ENCODE measurements at places on chromosomes 1 and 21. TPM values are rescaled to one million over a fixed set of nuclear protein-coding genes. Genes with fewer than 3 reads are reported as not detected.

The FAAP20 gene
- 96.4 TPM for polyA plus RNA-seq

The OPTC gene
- polyA plus RNA-seq: 0.05 TPM

The GJA5 gene
- 14.9 TPM for polyA plus RNA-seq

GRCh38 chr1:95734560-95734959 is 500.6 kb downstream of the RWDD3 start:
- no peak for DNase-seq

DNA sequence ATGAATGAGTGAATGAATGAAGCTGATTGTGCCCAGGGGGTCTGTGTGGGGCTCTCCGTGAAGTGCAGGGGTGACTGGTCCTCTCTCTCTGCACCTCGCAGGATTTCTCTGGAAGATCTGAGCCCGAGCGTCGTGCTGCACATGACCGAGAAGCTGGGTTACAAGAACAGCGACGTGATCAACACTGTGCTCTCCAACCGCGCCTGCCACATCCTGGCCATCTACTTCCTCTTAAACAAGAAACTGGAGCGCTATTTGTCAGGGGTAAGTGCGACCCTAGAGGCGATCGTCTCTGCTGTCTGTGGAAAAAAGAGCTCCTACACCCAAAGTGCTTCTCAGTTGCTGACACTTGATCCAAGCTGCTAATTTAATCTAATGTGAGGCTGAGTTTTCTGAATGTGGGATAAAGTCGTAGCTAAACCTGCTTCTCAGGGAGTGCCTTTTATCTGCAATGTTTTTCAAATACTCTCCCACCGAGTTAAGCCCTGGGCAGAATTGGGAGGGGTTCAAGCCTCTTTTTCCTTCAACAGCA is 101.7 kb downstream of the HUNK start:
- no peak for DNase-seq

GRCh38 chr21:41761211-41761933 is 5.5 kb downstream of the RIPK4 start:
- no peak for DNase-seq

GRCh38 chr1:226054519-226055327 is 7.8 kb upstream of the H3-3A start:
- no peak for DNase-seq

GRCh38 chr1:209756615-209757445 is 977 bp downstream of the TRAF3IP3 start:
- no peak for DNase-seq

DNA sequence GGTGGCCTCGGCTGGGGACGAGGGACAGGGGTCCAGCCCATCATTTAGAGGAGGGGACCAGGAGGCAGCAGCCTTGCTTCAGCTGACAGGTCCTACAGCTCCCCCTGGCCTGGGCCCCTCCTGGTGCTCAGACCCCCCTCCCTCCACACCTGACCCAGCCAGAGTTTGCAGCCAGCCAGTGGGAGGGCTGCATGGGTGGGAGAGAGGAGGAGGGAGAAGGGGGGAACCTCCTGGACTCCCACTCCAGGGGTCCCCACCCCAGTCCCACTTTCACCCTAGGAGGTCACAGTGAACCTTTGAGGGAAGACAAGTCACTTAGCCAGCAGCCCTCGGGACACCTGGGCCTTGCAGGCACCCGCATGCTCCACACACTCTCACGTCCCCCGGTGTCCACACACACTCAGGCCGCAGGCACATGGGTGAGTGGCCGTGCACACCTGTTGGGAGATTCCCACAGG is 108.9 kb upstream of the ZBTB40 start:
- DNase-seq: no peak

DNA sequence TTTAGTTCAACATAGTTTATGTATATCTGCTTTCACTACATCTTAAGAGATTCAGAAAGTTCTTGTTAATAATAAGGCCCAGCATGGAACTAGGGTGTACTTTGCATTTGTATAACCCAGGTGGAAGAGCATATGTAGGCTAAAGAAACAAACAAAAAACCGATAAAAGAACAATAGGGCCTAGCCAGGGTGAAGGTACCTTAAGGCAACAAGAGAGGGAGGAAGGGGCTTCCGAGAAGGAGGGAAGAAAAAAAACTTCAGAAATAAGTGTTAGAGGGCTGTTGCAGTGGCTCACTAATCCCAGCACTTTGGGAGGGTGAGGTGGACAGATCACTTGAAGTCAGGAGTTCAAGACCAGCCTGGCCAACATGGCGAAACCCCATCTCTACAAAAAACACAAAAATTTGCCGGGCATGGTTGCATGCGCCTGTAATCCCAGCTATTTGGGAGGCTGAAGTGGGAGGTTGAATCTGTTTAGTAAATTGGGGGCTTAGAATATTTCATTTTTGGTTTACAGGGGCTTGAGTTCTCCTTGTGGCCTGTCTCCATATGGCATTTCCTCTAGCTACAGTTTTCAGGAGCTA is 4.7 kb upstream of the SPATA45 start:
- DNase-seq: no peak

GRCh38 chr1:171500803-171501202 is 15.5 kb downstream of the PRRC2C start:
- DNase-seq: no peak

- no peak for DNase-seq
These were observed 61.7 kb upstream of the PUM1 start for GRCh38 chr1:31127266-31127665.
